ENCODE measurements at places on chromosomes 1 and 21. TPM values are rescaled to one million over a fixed set of nuclear protein-coding genes. Genes with fewer than 3 reads are reported as not detected.

OR2T2 gene
- total RNA-seq = not detected

TMPRSS15 gene
- total RNA-seq = not detected

ARHGEF10L gene
- not detected for total RNA-seq

CCDC185 gene
- total RNA-seq = not detected

PTGFRN gene
- 1.8 TPM for total RNA-seq

MAD2L2 gene
- 59.2 TPM for total RNA-seq

TMEM79 gene
- total RNA-seq = 9.1 TPM

- H3K36me3 ChIP-seq = no peaks in the 10 kb centered on the region
- H3K4me3 ChIP-seq = no peak overlapping the region
- H3K27ac ChIP-seq = no peak overlapping the region
- no peaks in the 10 kb centered on the region for H3K27me3 ChIP-seq
These were observed 66.6 kb downstream of the HMGB4 start for GRCh38 chr1:33930346-33931110.

GRCh38 chr21:25885880-25886279 is 151.1 kb downstream of the GABPA start:
- H3K36me3 ChIP-seq = no peaks in the 10 kb centered on the region
- H3K4me1 ChIP-seq = no peaks in the 10 kb centered on the region
- no peaks in the 10 kb centered on the region for H3K27me3 ChIP-seq
- H3K4me3 ChIP-seq = no peak overlapping the region

DNA sequence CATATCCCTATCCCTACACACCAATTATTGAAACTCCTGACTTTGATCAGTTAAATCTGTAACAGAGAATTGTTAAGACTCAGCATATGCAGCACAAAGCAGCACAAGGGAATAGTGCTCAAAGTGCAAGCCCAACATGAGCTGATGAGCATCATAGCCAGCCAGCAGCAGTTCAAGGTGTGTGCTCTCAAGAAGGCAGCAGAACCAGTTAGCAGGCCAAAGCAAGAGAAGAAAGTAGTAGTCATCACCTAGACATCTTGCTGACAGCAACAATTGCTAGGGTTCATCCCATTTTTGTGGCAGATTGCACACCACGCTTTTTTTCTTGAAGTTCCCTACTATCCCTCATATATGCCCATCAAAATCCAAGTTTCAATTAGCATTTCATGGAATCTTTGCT is 478.3 kb downstream of the COL11A1 start:
- no peak overlapping the region for H3K27ac ChIP-seq
- no peaks in the 10 kb centered on the region for H3K36me3 ChIP-seq
- no peaks in the 10 kb centered on the region for H3K4me1 ChIP-seq
- H3K4me3 ChIP-seq = no peak overlapping the region
- H3K27me3 ChIP-seq = no peaks in the 10 kb centered on the region

DNA sequence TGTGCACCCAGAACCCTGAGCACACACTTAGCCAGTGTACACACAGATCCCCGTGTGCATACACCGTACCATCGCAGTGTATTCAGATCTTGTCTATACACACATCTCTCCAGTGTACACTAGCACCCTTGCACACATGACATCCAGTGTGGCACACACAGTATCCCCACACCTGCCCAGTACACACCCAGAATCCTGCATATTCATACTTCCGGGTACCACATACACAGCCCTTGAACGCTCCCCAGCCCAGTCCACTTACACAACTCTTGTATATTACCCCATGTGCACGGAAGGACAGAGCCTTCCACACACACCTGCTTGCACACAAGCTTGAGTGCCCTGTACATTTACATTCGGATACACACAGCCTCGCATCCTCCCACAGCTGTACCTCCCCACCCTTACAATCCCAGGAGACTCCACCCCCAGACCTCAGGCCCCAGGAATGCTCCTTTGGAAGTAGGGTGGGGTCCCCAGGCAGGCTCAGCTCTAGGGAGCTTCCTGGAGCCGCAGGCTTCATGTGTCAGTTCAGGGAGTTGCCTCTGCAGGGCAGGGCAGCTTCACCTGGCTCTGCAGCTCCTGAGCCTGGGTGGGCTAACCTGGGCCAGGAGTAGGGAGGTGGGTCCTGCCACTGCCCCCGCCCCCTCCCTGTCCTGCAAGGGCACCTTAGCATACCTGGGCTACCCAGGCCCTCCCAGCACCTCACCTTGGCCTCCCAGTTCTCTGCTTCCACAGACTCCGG is 46.2 kb downstream of the AHDC1 start:
- H3K27me3 ChIP-seq = no peaks in the 10 kb centered on the region
- no peaks in the 10 kb centered on the region for H3K36me3 ChIP-seq
- H3K4me1 ChIP-seq = peaks cover 34% of the 10 kb centered on the region
- peak overlapping the region; percentile 66 for H3K27ac ChIP-seq
- no peak for DNase-seq
- no peak overlapping the region for H3K4me3 ChIP-seq
